ENCODE measurements at places on chromosomes 16 and 17.

- DNase-seq = no peak
Measured at GRCh38 chr16:58339452-58339981, 44.7 kb upstream of the PRSS54 start.

GRCh38 chr17:56023851-56024250 is 129.4 kb upstream of the ANKFN1 start:
- DNase-seq = no peak

DNA sequence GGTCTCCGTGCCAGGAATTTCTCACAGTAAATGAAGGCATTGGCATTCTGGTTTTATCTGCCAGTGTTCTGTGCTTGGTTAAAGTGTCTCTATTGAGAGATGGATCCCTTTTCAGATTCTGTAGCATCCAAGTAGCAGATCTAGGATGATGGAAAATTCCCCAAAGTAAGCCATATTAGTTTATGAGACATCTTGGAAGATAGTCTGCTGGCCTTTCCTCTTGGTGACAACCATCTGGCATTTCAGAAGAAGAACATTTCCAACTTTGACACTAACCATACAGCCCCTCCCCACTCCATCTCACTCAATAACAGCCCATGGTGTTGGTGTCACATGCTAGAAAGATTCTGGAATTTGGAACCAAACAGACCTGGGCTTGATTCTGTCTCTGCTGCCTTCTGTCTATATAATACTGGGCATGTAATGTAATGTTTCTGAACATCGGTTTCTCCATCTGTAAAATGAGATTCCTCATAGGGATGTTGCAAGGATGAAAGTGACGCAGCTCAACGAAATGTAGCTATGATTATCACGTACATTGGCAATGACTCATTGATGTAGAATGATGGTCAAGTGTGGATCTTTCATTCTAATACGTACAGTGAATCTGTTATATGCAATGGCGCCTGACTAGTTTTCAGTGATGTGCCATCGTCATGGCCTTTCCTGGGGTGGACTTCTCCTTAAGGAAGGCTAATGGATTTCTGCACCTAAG is 32.6 kb upstream of the PIRT start:
- no peak for DNase-seq

DNA sequence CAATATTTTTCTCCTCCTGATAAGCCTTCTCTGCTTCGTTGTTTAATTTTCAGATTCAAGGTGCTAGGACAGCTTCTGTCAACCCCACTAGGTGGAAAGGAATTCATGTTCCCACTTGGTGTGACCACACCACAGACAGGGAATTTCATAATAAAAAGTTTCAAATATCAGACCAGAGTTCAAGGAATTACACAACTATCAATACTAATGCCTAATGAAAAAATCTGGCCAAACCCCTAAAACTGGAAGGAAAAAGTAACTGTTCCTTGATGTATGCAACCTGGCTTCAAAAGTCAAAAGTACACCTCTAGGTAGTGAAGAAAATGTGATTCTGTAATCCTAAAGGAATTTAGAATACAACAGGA is 87.8 kb upstream of the CORO6 start:
- no peak for DNase-seq

DNA sequence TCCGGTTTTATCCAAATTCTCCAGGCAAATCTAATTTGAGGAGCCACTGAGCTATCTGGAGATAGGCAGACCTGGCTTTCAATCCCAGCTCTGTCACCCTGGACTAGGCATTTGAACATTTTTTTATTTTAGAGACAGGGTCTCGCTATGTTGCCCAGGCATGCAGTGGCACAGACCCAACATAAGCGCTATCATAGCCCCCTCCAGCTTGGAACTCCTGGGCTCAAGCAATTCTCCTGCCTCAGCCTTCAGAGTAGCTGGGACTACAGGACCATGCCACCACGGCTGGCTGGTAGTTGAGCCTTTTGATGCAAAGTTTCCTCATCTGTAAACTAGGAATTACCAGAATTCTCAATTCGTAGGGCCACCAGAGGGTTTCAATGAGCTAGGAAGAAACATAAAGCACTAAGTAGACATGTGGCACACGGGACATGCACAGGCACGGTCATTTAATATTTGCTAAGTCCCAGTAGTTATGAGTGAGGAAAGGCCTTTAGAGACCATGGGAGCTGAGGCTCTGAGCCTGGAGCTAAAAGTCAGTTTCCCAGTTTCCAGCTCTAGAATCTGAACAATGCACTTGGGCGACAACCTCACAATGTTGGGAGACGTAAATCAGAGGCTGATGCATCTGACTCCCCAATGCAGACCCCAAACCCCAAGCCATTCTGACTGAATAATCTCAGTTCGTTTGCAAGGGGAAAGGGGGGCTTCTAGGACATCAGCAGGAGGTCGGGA is 1.1 kb downstream of the ELOB start:
- DNase-seq = no peak

DNA sequence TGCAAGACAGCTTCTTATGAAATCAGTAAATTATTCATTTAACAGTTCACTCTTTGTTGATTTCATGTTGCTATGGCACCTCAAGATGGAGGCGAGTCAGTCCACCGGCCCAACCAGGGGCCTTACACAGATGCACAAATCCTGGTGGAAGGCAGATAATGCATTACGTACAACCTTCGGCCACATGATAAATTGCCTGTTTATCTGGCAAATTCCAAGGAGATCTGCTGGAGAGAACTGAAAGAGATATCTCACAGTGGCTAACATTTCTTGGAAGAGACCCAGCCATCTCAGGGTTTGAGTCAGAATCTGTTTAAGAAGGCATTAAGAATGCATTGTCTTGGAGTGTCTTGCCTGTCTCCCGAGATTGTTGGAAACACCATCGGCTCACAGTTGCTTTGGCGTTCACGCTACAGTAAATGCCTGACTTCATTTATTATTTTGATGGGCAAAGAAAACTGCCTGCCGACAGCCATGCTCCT is 225.6 kb downstream of the MSI2 start:
- no peak for DNase-seq

- no peak for DNase-seq
Measured at GRCh38 chr17:859061-859823, 77.1 kb downstream of the MRM3 start.

DNA sequence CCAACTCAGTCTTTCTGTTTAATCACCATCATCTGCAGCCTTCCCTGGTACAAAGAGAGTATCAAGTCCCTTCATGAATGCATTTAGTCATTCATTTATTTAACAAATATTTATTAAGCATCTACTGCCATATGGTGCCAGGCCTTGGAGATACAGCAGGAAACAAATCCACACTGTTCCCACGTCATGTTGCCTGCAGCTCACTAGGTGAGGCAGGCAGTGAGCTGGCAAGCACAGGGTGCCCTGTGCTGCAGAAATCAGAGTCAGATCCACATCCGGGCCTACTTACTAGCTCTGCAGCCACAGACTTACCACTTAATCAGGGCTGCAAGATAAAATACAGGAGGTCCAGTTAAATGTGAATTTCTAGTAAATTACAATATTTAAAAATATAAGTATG is 38.5 kb upstream of the CES5A start:
- DNase-seq = no peak

DNA sequence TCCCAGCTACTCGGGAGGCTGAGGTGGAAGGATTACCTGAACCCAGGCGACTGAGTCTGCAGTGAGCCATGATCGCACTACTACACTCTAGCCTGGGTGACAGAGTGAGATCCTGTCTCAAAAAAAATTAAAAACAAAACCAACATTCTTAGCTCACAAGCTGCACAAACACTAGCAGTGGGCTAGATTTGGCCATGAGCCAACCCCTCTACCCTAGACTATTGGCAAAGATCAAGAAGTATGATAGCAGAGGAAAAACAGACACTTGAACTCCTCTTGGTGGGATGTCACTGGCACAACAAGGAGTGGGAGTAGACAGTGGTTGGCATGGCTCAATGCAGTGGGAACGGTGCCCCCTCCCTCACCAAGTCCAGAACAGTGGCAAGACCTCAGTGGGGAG is 19.6 kb upstream of the RIPOR1 start:
- DNase-seq = no peak

DNA sequence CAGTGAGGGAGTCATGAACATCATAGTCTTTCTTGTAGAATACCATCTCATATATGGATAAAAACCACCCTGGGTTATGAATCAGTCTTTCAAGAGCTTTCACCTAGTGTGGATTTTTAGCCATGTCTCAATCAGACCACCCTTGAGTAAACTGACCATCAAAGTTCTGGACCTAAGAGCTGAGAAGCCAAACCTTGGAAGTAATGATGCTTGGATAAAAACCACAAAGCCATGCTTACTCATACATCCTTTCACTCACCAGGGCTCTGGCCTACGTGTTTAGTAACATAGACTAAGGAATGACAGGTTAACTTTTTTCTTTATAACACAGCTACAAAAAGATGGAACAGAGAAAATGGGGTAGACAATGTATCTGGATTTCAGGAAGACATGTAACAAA is 167.2 kb downstream of the STX8 start:
- DNase-seq = no peak

GRCh38 chr17:2909846-2910234 is 113.6 kb downstream of the RAP1GAP2 start:
- DNase-seq = no peak

DNA sequence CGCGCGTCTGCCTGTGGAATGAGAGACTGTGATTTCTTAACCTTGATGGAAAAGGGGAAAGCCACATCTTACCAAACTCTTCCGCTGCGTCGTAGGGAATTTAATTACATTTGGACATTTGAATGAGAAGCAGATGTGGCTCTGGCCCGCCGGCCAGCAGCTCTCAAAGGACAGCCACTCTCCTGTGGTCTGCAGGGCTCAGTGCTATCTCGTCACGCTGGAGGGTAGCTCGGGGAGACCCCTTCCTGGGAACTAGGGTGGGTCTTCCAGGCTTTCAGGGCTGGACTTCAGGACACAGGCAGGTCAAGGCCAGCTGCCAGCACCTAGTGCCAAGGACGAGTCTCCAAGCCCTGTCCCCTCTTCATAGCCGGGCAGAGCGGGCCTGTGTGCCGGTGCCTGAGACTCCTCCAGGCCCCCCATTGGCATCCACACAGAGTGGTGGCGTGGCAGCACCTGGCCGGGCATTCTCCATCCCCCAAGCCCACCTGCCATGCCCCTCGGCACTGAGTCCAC is 15.9 kb upstream of the TBX2 start:
- no peak for DNase-seq

DNA sequence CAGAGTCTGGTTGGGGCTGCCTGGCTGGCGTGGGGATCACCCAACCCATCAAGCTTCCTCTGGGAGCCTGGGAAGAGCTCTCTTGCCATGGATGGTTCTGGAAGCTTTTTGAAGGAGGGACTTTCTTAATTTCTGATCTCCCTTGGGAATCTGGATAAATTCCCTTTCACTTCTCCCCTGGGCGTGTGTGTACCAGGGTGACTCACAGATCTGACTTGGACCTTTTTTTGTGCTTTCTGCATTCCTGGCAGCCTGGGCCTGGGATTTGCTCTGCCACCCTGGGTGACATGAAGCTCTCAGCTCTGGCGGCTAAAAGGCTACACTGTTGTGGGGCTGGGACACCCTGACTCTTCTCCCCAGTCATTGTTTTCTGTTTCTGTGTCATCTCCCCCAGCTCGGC is 70.1 kb downstream of the ABCC1 start:
- no peak for DNase-seq

- DNase-seq = no peak
Measured at GRCh38 chr16:17125671-17126070, 345.1 kb downstream of the XYLT1 start.

DNA sequence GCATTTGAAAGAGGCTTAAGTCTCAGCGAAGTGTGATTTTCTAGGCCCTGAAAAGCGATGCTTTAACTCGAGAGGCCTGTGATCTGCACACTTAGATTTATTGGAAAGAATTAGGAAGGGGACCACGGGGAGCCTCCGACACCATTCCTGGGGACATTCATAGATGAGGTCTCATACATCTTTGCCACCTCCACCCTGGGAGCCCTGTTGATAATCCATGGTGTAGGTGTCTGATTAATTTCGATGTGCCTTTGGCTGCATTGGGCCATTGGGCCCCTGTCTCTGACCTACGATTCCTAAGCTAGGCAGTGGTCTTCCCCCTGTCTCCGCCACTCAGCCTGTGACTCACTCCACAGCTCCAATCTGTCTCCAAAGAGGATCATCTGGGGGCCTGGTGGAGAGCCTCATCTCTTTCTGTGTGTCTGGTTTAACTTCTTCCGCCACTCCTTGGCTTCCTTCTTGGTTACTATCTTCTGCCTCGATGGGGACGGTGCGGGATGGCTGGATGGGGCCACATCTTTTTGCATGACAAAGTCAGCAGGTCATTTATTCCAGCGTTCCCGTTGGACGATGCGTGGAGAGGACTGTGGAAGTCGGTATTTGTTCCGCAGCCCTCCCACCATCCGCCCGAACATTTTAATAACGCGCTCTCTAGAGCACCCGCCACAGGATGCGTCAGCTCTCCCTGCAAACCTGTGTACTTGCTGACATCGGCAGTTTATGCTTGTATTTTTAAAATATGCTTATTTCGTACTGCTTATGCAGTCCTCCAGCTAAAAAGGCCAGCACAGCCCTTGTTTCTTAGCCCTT is 109.3 kb downstream of the IRX3 start:
- DNase-seq = no peak

- no peak for DNase-seq
Measured at GRCh38 chr17:49515196-49515770, 20.2 kb downstream of the NGFR start.

GRCh38 chr17:3507869-3508268 is 32.1 kb downstream of the ASPA start:
- no peak for DNase-seq

- no peak for DNase-seq
Measured at GRCh38 chr17:38564869-38565268, 40.9 kb downstream of the SRCIN1 start.

DNA sequence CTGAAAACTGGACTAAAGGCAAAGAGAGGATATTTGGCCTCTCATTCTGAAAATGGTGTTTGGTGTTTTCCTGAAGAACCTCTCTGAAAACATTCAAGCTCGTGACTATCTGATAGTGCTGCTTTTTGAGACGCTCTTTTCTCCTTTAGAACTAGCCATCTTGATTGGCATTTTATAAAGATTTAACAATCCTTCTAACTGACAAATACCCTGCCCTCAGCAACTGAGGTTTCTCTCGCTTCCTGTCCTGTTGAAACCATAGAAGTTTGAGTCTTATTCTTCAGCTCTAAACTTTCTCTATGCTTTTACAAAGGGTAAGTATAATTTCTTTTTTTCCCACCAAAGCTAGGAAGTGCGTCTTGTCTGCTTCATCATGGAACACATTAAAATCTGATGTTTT is 13.3 kb downstream of the CNEP1R1 start:
- DNase-seq = no peak

All from germinal center (tissue), 1 donor.